Activated T-helper 1 cell treated with anti-CD3 and anti-CD28 coated beads, Interleukin-12 subunit alpha, Interleukin-12 subunit beta, Interleukin-2, Interleukin-4 antibody, amounts not matched to agents 30 ng/mL and 10 ng/mL and 1 ng/mL, durations not matched to agents 14 hours and 24 hours and 36 hours (primary cell): ENCODE measurements at places on chromosomes 1 and 21. TPM values are rescaled to one million over a fixed set of nuclear protein-coding genes. Genes with fewer than 3 reads are reported as not detected.

The RAB42 gene
- 0.27 TPM in 1 of 2 replicates, not detected in the other for total RNA-seq

The CCDC185 gene
- not detected in 2 replicates for total RNA-seq

The CDC42 gene
- total RNA-seq, result 293 and 318 TPM in 2 replicates

DNA sequence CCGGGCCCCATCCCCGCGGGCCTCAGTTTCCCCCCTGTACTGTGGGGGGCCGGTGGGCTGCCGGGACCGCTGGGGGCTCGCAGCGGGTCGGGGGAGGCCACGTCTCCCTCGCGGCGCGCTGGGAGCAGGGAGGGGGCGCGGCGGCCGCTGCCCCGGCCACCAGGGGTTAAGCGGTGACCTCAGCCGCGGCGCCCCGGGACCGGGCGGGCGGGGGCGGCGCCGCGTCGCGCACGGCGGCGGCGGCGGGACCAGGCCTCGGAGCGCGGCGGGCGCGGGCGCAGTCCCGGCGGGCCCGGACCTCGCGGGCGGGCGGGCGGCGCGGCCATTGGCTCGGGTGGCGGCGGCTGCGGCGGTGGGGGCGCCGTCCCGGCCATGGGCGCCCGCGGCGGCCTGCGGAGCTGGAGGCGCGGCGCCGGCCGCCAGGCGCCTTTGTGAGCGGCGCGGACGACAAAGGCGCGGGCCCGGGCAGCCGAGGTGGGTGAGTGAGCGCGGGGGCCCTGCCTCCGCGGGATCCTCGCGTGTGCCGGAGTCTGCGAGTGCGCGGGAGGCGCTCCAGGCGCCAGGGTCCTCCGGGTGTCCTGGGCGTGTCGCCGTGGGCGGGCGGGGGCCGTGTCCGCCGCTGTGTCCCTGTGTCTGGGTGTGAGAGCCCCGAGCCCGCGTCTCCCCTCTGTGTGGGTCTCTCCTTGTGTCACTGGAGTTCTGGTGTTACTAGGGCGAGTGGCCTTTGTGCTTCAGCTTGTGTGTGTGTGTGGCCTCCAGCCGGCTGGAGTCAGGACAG lies at the start of gene ARHGEF10L:
TSS of gene ARHGEF10L (plus strand) at position 222 of the 778 bp plus-strand sequence. CDS start 40,898 bp downstream, outside the sequence.
- H3K4me3 ChIP-seq, result no peak within 1 kb of the TSS
- no peak for DNase-seq
- no peaks in the 10 kb centered on the region for H3K4me1 ChIP-seq
- H3K27ac ChIP-seq, result no peak within 1 kb of the TSS
- no peaks in the 10 kb centered on the region for H3K36me3 ChIP-seq

DNA sequence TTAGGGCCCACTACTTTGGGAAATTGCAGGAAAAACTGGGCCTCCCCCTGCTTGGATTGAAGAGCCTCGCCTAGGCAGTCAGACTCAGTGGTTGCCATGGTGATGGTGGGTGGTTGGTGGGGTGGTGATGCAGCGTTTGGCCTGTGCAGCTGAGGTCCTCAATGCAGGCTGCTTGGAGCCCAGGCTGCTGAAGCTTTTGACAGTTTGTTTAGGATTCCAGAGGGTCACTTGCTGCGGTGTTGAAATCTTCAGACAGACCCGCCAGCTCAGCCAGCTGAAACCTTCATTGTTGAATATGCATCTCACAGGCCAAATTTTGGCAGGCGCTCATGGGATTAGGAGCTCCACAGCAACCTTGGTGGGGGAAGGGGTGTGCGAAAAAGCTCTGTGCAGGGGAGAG lies 67.9 kb downstream of the CACNA1E start:
- no peak overlapping the region for H3K27ac ChIP-seq
- DNase-seq, result no peak
- no peaks in the 10 kb centered on the region for H3K4me1 ChIP-seq
- no peaks in the 10 kb centered on the region for H3K36me3 ChIP-seq
- no peak overlapping the region for H3K4me3 ChIP-seq

DNA sequence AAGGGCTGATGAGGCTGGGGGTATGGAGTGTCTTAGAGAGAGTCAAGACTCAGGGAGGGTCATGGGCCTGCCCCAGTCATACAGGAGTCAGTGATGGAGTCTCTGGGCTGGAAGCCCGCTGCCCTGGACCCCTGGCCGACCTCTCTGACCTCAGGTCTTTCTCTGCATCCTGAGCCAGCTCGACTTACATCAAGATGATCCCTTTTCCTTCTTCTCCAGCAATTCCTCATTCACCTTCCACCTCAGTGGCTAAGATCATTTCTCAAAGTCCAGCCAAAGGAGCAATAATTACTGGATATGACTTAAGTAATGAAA lies 308.6 kb downstream of the MATN1 start:
- no peak overlapping the region for H3K27ac ChIP-seq
- H3K4me1 ChIP-seq, result no peaks in the 10 kb centered on the region
- H3K27me3 ChIP-seq, result peaks cover 6% of the 10 kb centered on the region
- no peak for DNase-seq
- H3K4me3 ChIP-seq, result no peak overlapping the region
- H3K36me3 ChIP-seq, result no peaks in the 10 kb centered on the region

- no peak overlapping the region for H3K27ac ChIP-seq
- no peaks in the 10 kb centered on the region for H3K36me3 ChIP-seq
- H3K4me3 ChIP-seq, result no peak overlapping the region
- DNase-seq, result no peak
- H3K4me1 ChIP-seq, result no peaks in the 10 kb centered on the region
- H3K27me3 ChIP-seq, result peaks cover 6% of the 10 kb centered on the region
Measured at GRCh38 chr1:62377043-62377562, 57.9 kb upstream of the KANK4 start.

- DNase-seq, result no peak
- no peak overlapping the region for H3K27ac ChIP-seq
- H3K36me3 ChIP-seq, result no peaks in the 10 kb centered on the region
- H3K27me3 ChIP-seq, result peaks cover 13% of the 10 kb centered on the region
- H3K4me3 ChIP-seq, result no peak overlapping the region
Measured at GRCh38 chr1:228035844-228036243, 29.0 kb downstream of the WNT3A start.

DNA sequence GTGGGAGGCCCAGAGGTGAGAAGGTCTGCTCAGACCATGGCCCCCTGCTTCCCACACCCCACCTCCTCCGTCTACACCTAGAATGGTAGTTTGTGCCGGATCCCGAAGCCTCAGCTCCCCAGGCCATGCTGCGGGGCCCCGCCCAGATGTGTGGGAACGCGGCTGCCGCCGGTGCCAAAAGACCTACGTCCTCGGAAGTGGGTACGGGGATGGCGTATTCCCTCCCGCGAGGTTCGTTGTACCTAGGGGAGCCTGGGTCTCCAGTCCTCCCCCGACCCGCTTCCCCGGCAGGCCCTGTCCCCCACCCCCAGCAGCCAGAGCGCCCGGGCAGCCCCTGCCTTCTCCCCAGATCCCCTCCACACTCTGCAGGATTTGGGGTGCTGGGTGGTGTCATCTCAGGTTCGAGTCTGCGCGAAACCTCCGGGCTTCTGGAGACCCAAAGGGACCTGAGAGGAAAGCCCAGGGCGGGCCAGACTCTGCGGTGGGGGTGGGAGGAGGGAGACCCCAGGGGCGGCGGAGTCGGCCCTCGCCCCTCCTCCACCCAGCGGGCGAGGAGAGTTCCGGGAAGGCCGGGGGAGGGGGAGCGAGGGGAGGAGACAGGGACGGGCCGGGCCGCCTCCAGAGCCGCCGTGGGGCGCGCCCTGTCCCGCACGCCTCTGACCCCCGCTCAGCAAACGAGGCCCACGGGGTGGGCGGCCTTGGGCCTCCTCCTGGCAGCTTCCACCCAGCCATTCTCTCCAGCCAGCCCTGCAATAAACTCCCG lies 6.2 kb upstream of the PRDM16 start:
- peaks cover 3% of the 10 kb centered on the region for H3K27me3 ChIP-seq
- H3K36me3 ChIP-seq, result no peaks in the 10 kb centered on the region
- H3K4me3 ChIP-seq, result no peak overlapping the region
- H3K27ac ChIP-seq, result no peak overlapping the region
- no peak for DNase-seq
- H3K4me1 ChIP-seq, result no peaks in the 10 kb centered on the region

GRCh38 chr1:76593618-76594017 lies 273.7 kb upstream of the ST6GALNAC5 start:
- DNase-seq, result no peak
- H3K4me3 ChIP-seq, result no peak overlapping the region
- no peaks in the 10 kb centered on the region for H3K36me3 ChIP-seq
- H3K4me1 ChIP-seq, result no peaks in the 10 kb centered on the region
- H3K27me3 ChIP-seq, result peaks cover 2% of the 10 kb centered on the region

GRCh38 chr1:117047271-117047670 lies 12.9 kb upstream of the TTF2 start:
- DNase-seq, result no peak
- H3K4me3 ChIP-seq, result no peak overlapping the region
- no peak overlapping the region for H3K27ac ChIP-seq
- peaks cover 22% of the 10 kb centered on the region for H3K36me3 ChIP-seq
- no peaks in the 10 kb centered on the region for H3K27me3 ChIP-seq

DNA sequence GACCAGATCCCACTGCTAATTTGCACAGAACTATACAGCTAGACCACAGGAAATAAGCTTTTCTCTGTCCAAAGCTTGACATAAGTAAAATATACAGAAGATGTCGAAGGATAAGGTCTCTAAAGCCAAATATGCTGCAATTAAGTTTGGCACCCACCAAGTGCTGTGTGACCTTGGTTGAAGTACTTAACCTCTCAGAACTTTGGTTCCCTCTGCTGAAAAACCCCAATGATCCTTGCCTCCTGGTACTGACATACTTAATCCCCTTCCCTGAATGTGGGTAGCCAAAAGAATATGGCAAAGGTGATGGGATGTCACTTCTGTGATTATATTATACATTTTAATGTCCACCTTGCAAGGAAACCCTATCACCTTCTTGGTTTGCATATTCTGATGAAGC lies 290.5 kb downstream of the VAV3 start:
- H3K4me3 ChIP-seq, result no peak overlapping the region
- H3K4me1 ChIP-seq, result no peaks in the 10 kb centered on the region
- DNase-seq, result no peak
- H3K27me3 ChIP-seq, result no peaks in the 10 kb centered on the region
- no peaks in the 10 kb centered on the region for H3K36me3 ChIP-seq

DNA sequence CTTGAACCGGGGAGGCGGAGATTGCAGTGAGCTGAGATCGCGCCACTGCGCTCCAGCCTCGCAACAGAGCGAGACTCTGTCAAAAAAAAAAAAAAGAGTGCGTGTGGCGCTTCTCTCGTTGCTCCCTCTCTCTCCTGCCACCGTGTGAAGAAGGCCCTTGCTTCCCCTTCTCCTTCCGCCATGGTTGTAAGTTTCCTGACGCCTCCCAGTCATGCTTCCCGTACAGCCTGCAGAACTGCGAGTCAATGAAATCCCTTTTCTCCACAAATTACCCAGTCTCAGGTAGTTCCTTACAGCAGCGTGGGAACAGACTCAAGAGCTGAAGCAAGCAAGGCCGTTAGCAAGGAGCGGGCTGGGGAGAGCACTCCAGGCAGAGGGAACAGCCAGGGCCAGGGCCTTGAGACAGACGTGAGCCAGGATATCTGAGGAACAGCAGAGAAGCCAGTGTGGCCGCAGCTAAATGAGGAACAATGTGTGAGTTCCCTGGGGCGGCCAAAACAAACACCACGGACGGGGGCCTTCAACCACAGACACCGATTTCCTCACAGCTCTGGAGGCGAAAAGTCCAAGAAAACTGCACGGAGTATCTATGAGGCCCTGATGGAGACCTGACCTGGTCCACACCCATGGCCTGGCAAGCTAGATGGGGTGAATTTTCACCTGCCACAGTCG lies 54.2 kb upstream of the ETS2 start:
- no peak overlapping the region for H3K4me3 ChIP-seq
- no peak overlapping the region for H3K27ac ChIP-seq
- no peak for DNase-seq
- H3K27me3 ChIP-seq, result peaks cover 9% of the 10 kb centered on the region

- H3K27me3 ChIP-seq, result no peaks in the 10 kb centered on the region
- H3K4me3 ChIP-seq, result no peak overlapping the region
- peaks cover 35% of the 10 kb centered on the region for H3K36me3 ChIP-seq
- peaks cover 27% of the 10 kb centered on the region for H3K4me1 ChIP-seq
- DNase-seq, result no peak
- H3K27ac ChIP-seq, result no peak overlapping the region
Measured at GRCh38 chr1:220160027-220160426, 66.1 kb downstream of the IARS2 start.

DNA sequence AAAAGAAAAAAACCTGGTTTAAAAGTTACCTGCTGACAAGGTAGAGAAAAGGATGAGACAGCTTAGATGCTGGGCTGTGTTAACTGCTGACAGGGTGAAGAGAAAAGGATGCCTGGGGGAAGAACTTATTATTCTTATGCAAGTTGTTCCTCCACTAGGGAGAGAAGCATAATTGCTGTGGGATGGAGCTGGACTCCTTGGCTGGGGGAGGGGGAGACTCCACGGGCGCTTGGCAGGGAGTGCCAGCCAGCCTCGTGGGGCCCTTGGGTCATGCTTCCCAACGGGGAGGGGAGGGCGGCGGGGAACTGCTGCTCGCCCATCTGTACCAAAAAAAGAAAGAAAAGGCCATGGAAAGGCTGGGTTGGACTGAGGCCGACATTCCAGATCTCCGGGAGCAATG lies 47.2 kb downstream of the SYCP1 start:
- no peak for DNase-seq
- H3K27me3 ChIP-seq, result peaks cover 6% of the 10 kb centered on the region
- H3K36me3 ChIP-seq, result no peaks in the 10 kb centered on the region
- H3K27ac ChIP-seq, result no peak overlapping the region
- no peaks in the 10 kb centered on the region for H3K4me1 ChIP-seq

DNA sequence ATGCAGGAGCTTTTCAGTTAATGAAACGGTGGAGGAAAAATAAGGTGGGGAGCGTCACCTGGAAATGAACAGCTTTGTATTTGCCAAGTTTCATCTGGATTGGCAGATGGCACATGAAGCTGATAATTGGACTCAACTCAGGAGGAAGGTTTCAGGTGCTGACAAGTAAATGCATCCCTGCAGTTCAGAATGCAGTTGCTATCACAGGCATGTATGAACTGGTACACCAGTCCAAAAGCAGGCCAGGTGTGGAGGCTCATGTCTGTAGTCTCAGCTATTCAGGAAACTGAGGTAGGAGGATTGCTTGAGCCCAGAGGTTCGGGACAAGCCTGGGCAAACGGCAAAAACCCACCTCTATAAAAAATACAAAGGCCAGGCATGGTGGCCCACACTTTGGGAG lies 15.5 kb downstream of the DEGS1 start:
- H3K36me3 ChIP-seq, result peaks cover 16% of the 10 kb centered on the region
- no peak overlapping the region for H3K27ac ChIP-seq
- H3K4me1 ChIP-seq, result no peaks in the 10 kb centered on the region
- H3K4me3 ChIP-seq, result no peak overlapping the region

GRCh38 chr1:11628767-11629166 lies 25.5 kb downstream of the FBXO2 start:
- H3K4me3 ChIP-seq, result no peak overlapping the region
- no peaks in the 10 kb centered on the region for H3K36me3 ChIP-seq

DNA sequence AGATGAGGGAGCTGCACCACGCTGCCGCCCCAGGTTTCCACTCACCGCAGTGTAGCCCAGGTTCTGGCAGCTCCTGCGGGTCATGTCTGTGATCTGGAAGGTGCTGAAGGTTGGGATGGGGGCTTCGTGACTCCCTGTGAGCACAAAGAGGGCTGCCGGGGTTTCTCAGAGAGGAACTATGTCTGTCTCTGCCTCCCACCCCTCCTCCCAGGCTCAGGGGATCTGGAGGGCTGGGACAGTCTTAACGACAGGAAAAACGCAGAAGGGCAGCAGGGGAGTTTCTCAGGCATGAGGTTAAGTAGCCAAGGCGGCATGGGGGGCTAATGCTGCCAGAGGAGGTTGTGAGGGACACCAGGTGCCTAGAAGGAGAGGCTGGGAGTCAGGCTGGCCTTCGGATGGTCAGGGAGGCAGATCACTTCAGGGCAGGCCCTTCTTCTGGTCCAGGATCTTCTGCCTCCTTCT lies 656 bp downstream of the SH2D2A start:
- DNase-seq, result no peak
- H3K27me3 ChIP-seq, result no peaks in the 10 kb centered on the region
- peak overlapping the region; percentile 100 for H3K27ac ChIP-seq
- H3K36me3 ChIP-seq, result peaks cover 54% of the 10 kb centered on the region

- H3K4me3 ChIP-seq, result no peak overlapping the region
- no peak overlapping the region for H3K27ac ChIP-seq
- no peaks in the 10 kb centered on the region for H3K27me3 ChIP-seq
- H3K36me3 ChIP-seq, result no peaks in the 10 kb centered on the region
Measured at GRCh38 chr1:170200621-170201397, 55.0 kb downstream of the NTMT2 start.
